ENCODE measurements at places on chromosomes 5 and 9.
A peak's percentile ranks its signal among the peaks of the same experiment; 100 is the strongest.

GRCh38 chr5:147055850-147056566, 177.5 kb upstream of the PPP2R2B start:
- no peak for DNase-seq

DNA sequence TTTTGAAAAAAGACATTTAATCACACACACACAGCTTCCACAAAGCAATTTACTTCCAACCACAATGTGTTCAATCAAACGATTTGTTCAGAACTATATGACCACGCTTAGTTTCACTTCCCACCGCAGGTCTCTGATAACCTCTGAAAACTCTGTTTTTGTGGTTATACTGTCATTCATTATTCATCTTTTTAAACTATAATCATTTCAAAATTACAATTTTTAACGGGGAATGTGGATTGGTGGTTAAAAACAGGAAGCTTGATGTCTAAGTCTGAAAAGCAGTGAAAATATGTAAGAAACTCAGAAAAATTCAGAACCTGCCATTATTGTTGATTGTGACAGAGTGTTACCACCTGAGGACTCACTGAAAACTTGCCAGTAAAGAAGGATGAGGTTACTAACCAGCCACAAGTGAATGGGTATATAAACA, 12.7 kb upstream of the TMEM174 start:
- DNase-seq, result peak; percentile 83

- DNase-seq, result peak; percentile 2
Observed at GRCh38 chr9:105355781-105356180, 92.1 kb upstream of the FSD1L start.

GRCh38 chr5:171342362-171343111, 33.5 kb downstream of the TLX3 start:
- peak; percentile 33 for DNase-seq

DNA sequence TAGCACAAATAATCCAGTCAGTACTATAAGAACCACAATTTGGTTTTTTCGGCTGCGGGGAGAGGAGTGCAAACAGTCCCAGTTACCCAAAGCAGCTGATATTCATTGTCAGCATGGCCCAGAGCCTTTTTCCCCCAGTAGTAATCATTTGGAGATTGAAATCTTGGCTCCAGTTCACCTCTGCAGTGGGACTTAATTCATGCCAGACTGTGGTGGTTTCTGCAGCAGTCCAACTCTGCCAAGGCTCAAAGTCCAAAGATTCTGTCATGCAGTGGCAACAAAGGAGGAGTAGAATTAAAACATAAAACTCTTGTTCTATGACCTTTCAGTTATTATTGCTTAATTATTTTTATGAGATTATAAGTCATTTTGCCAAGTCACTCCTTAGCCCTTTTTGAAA, 25.0 kb upstream of the TRIM36 start:
- DNase-seq, result no peak

DNA sequence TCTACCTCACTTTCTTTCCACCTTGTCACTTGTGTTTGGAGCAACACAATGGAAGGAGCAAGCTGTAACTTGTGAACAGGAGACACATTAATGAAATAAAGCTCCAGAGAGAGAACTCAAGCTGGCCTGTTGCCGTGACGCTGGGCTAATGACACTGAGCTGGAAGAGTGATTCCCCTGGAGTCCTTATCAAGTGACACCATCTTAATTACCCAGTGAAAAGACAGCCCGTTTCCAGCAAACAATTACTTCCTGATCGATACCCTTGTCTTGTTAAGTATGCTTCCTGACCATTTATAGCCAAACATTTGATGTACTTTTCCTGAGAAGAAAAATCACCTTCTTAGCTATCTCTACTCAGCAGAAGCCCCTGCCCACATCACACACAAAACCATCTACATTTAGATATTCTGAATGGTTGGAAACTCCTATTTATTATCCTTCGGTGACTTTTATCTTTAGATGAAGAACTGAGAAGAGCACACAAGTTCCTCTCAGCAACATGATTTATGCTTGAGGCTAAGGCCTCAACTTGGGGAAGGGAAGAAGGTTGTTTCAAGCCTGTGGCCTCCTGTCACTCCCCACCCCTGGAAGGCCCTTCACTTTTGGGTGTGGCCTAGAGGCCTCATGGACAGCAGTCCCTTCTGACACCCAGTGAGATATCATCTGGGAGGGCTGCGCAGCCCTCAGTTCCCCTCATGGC, 34.1 kb downstream of the CRHBP start:
- DNase-seq, result no peak

- DNase-seq, result no peak
Observed at GRCh38 chr5:168471785-168472184, 14.5 kb upstream of the RARS1 start.

- DNase-seq, result no peak
Observed at GRCh38 chr9:124222918-124223720, 34.6 kb upstream of the NEK6 start.

- peak; percentile 66 for DNase-seq
Observed at GRCh38 chr9:93451849-93452709, 594 bp downstream of the FAM120A start.

DNA sequence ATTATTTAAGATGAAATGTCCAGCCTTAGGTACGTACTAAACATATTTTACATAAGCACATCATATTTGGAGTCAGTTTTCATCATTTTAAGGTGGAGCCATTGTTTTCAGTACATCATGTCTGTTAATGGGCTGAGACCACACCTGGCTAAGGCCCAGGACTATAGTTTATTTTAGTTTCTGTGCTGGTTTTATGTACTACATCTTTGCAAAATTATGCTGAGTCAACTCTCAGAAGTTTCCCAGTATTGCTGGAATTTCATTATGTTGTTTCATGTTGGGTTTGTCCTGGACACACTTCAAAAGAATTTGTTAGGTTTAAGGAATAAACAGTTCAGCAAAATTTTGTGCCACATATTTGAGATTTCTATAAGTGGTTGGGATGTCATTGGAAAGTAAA, 171.2 kb downstream of the CCDC171 start:
- no peak for DNase-seq

DNA sequence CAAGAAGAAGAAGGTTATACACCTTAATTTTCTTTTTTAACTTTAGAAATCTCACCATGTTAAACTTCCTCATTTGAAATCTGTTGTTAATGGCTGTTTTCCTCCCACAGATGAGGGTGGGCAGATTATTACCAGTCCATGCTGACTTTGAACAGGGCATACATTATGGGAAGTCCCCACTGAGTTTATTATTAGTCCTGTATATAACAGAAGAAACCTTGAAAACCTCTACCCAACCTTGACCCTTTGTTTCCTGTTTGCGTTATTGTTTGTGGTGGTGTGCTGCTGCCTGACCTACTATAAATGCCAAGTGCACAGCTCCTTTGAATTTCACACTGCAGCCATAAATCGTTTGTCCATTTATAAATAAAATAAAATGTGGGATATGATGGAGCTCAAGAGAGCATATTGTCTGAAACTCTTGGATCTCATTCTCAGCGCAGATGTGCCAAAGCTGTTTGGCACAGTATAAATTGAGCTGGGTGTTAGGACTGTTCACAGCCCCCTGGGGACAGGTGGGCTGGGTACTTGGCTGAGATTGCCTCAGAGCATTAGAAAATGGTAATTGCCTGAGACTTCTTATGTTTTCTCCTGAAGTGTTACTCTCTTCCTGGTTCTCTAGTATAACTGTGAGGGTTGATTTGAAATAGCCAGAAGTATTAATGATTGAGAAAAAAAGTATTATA, 139.6 kb downstream of the SPATA31D1 start:
- no peak for DNase-seq

DNA sequence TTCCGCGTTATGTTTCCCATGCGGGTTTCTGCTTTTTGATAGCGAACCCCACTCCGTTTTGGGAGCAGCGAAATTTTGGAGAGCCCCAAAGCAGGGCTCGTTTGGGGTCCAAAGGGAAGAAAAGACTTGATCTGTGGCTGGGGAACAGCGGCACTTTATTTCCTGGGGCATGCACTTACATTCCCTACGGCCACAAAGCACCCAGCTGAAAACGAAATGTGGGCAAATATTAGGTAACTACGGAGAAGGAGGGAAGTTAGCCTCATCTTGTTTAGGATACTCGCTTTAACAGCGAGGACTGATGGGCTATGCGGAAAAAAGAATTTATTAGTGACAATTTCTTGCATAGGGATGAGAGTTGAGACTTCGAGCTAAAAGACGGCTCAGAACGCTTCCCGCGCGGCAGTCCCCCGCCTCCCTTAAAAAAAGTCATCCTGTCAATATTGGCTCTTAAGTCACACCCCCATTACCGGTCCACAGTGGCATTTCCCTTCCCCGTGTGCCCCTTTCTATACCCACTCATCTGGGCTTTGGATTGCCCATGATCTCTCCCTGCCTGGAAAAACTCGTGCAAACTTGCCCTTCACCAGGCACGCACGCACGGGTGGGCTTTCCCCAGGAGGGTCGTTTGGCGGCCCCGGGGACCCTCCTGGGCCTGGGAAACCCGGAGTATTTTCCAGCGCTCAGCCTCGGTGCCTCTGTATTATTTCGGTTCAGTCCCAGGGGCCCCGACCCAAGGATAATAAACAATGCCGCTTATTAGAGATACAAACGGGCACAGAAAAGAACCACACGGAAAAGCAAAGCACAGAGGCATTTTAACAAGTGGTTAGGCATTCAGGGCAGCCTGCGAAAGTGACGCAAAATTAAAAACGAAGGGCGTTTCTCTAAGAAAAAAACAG, 35.8 kb upstream of the NFIB start:
- no peak for DNase-seq

DNA sequence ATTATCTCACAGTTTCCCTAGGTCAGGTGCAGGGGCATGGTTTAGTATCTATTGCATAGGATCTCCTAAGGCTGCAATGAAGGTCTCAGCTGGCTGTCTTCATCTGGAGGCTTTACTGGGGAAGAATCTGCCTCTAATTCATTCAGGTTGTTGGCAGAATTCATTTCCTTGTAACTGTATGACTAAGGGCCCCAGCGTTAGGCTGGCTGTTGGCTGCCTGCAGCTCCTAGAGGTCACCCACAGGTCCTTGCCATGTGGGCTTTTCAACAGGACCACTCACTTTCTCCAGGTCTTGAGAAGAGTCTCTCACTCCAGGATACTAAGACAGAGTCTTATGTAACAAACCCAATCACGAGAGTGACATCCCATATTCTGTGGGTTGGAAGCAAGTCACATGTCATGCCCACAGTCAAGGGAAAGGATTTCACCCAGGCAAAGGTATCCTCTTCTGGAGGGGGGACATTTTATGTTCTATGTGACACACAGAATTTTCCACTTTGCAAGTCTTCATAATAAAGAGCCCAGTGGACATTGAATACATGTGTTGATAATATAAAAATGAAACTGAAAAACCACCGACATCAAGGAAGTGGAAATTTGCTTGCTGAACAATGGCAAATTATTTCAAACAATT, 38.2 kb downstream of the HMHB1 start:
- DNase-seq, result no peak

GRCh38 chr9:89884356-89885083, 279.7 kb downstream of the GADD45G start:
- no peak for DNase-seq

DNA sequence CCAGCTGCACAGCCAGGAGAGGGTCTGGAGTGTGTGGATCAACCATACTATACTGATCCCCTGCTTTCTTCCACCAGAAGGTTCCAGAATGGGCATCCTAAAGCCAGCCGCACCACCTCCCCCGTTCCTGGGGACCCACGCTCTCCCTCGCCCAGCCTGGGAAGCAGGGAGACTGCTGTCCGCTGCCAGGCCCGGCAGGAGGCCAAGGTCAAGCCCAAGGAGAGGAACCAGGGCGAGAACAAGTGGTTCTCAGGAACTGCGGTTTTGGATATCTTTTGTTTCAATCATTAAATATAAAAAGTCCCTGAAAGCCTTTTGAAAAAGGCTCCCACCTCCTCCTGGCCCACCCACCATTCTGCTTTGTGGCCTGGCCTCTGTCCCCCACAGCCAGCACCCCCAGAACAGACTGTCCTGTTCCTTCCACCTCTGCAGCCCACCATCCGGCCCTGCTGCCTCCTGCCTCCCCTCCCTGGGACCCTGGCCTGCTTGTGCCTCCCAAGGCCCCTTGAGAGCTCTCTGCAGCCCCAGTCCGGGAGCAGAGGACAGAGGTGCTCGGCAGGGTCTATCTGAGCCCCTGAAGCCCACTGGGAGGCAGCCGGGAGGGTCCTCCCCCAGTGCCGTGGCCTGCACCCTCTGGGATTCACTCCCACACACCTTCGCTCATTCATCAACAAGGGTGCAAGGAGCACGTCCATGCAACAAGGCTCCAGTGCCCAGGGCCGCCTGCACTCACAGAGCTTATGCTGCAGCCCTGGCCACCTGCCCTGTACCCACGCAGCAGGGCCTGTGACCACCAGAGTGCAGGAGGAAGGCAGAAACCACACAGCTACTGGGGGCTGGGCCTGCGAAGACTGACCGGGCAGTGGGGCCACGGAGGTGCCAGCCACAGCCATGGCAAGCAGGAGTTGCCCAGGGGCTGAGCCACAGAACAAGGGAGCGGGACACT, 614 bp upstream of the LCN6 start:
- DNase-seq, result no peak

DNA sequence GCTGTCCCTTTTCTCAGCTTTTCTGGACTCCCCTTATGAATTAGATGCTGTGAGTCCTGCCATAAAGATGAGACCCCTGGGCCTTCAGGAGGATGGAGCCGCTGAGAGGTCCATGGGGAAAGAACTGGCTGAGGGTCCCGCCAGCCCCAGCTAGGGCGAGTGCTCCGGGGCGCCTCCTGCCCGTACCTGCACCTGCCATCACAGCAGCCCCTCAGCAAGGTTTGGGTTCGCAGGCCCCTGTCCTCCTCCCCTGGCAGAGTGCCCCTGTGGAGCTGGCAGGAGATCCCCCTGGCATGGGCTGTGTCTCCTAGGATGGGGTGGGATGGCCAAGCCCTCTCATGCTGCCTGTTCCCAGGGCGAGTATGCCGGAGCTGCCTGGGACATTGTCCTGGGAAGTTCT, 64.2 kb downstream of the COL5A1 start:
- DNase-seq, result no peak

DNA sequence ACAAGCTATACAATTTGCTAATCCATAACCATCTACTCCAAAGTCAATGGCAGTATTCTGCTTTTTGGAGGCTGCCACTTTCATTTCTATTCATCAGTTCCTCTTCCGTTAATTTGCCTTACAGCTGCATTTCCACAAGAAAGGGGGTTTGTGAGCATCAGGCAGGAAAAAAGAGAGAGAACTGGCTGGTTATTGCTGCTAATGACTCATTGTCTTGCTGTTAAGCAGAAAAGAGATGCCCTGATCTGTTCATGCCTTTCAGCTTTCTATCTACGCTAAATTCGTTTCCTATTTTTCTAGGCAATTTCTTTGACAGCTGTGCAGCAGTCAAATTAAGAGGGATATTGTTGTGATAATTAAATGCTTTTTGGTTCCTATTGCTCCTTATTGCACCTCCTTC, 65.9 kb upstream of the GNAQ start:
- DNase-seq, result no peak
